MCF 10A (cell line): ENCODE measurements at places on chromosomes 16 and 17. TPM values are rescaled to one million over a fixed set of nuclear protein-coding genes. Genes with fewer than 3 reads are reported as not detected.

Gene PTX4
- not detected in 2 replicates for total RNA-seq

DNA sequence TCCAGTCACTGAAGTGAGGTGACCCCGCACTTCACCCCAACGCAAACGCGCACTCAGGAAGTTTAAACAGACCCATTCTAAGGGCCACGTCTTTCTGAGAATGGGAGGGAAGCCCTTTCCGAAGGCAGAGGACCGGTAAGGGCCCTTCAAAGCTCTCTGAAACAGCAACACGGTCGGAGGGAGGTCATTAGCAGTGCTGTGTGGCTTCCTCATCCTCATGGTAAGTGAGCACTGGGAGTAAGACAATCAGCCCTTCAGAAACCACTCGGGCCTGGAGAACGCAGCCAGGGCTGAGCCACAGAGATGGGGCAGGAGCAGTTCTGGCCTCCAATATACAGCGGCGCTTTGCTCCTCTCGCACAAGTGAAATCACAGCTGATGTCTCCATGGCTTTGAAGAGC, 23.7 kb downstream of the SRL start:
- DNase-seq: no peak

DNA sequence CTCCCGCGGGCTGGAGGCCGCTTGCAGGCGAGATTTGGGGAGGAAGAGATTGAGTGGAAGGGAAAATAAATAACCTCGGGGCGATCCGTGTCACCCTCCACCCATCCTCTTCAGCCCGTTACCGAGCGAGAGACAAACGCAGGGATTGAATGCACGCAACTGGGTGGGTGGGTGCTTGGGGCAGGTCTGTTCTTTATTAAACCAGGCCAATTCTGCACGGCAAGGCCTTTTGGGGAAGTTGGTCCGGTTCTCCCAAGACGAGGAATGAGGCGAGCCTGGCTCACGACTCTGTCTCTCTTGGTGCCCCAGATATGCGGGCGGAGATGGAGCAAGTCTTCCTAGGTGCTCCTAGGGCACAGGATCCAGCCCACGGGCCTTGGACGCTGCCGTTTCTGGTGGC, 396 bp upstream of the HOXB7 start:
- DNase-seq: no peak

Gene TP53TG3B
- total RNA-seq: not detected in 2 replicates

- no peak for DNase-seq
These were observed 95.7 kb downstream of the STX8 start for GRCh38 chr17:9479964-9480363.

DNA sequence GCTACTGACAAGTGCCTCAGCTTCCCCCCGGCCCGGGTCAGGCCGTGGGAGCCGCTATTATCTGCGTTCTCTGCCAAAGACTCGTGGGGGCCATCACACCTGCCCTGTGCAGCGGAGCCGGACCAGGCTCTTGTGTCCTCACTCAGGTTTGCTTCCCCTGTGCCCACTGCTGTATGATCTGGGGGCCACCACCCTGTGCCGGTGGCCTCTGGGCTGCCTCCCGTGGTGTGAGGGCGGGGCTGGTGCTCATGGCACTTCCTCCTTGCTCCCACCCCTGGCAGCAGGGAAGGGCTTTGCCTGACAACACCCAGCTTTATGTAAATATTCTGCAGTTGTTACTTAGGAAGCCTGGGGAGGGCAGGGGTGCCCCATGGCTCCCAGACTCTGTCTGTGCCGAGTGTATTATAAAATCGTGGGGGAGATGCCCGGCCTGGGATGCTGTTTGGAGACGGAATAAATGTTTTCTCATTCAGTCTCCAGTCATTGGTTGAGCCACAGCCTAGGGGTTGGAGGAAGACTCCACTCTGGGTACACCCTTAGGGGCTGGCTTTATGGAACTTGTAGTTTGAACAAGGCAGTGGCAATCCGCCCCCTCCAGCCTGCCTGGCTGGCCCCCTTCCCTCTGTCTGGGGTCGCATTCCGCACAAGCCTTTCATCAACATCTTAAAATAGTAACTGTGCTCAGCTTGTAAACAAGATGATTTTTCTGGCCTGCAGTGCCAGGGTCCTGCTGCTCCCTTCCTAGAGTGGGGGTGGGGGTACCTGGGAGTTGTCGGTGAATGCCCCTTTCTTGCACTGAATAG, 4.1 kb downstream of the SYNGR2 start:
- DNase-seq: no peak

- no peak for DNase-seq
These were observed 9.0 kb downstream of the KCTD13 start for GRCh38 chr16:29916979-29917378.

DNA sequence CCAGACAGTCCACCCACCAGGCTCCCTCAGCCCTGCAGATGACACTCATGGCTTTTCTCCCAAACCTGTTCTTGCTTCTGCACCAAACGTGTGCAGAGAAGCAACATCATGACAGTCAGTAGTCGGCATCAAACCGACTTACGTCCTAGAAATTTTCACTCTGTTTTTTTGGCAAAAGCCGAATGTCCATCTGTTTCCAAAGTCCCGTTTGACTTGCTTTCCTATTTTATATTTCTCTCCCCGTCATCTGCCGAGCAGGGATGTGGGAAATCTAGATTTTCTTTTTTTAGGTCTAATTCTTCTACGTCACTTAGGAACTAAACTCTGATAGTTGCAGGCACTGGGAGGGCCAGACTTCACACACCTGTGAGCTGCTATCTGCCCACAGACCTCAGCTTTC, 104.9 kb downstream of the RMI2 start:
- DNase-seq: no peak

DNA sequence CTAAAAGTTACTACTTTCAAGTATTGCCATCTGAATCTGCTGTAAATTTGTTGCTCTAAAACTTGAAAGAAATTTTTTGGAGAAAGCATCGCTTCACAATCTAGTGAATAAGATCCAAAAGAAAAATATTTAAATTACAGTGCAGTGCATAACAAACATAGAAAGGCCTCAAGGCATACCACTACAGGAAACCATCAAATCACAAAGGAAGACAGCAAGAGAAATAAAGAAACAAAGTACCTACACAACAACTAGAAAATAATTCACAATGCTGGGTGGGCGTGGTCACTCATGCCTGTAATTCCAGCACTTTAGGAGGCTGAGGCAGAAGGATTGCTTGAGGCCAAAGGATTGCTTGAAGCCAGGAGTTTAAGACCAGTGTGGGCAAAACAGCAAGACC, 104.9 kb downstream of the BRIP1 start:
- no peak for DNase-seq

- no peak for DNase-seq
These were observed 1.3 kb upstream of the PABPN1L start for GRCh38 chr16:88867581-88868246.

- DNase-seq: no peak
These were observed 81.3 kb upstream of the C16orf82 start for GRCh38 chr16:26985100-26986065.

GRCh38 chr16:13645601-13646245, 274.2 kb upstream of the ERCC4 start:
- no peak for DNase-seq

DNA sequence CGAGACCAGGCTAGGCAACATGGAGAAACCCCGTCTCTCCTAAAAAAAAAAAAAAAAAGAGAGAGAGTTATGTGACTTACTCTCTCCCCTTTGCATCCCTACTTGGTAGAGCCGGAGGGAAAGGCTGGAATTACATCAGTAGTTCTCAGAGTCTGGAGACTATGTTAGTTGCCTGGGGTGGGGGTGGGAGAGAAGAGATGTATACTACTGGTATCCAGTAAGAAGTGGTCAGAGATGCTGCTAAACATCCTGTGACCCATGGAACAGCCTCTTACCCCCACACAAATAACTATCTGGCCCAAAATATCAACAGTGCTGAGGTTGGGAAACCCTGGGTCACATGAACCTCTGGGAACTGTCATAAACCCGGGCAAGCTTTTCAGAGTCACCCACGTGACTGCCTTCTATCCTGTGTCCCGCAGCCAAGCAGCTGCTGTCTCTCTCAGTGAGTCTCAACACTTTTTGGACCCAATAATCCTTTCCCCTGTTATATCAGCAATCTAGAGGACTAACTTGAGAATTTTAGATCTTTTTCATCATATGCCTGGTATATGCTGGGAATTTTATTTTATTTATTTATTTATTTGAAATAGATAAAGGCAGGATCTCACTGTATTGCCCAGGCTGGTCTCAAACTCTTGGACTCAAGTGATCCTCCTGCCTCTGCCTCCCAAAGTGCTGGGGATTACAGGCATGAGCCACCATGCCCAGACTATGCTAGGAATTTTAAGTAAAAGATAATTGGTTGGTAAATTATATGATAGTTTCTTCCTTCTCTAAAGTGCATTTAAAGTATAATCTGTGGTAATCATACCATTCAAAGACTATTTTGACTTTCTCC, 8.7 kb downstream of the EIF1 start:
- DNase-seq: peak; percentile 54
